ENCODE measurements at places on chromosomes 2 and 18.
A peak's percentile ranks its signal among the peaks of the same experiment; 100 is the strongest.

GRCh38 chr18:11502368-11502767, 107.0 kb upstream of the SLC35G4 start:
- DNase-seq: no peak

GRCh38 chr18:68956650-68957049, 158.8 kb downstream of the CCDC102B start:
- no peak for DNase-seq

DNA sequence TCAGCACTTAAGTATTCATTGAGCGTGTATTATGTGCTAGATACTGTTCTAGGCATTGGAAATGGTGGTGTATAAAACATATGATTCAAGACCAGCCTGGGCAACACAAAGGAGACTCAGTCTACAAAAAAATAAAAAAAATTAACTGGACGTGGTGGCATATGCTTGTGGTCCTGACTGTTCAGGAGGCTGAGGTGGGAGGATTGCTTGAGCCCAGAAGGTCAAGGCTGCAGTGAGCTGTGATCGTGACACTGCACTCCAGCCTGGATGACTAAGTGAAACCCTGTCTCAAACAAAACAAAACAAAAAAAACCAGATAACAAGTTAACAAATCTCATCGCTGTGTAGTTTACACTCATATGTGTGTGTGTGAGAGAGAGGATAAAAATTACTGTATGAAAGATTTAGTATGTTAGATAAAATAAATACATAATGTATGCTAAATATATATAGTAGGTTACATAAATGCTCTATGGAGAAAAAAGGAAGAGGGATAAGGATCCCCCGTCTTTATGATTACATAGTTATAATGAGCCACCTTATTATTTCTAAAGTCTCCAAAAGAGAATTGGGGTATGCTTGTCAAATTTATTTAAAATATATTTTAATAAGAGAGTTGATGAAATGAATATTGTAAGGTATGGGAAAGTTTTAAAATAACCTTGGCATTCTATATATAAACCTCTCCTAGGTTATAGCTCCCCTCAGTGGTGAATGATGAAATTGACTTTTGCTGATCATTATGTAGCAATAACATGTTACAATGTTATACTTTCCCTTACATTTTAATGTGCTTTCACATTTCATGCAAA, 69.2 kb downstream of the EHBP1 start:
- DNase-seq: no peak

DNA sequence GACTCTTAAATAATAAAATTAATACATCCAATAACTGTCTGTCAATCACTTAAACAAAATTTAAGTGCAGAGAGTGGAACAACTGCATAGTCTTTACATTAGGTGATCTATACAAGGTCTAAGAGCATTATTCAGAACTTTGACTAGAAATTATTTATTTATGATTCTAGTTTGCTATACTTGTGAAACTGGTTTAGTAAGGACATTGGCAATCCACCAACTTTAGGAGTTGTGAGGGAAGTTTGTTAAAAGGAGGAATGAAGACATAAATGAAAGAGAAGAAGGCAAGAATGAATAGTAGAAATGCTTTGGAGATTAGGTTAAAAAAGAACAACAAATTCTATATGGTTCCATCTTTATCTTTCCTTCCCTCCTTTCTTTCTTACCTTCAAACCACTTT, 217.5 kb downstream of the GPD2 start:
- DNase-seq: no peak

- no peak for DNase-seq
These were observed 299.6 kb upstream of the ZNF521 start for GRCh38 chr18:25651553-25651952.

- DNase-seq: no peak
These were observed 207.3 kb upstream of the APCDD1 start for GRCh38 chr18:10247021-10247741.

DNA sequence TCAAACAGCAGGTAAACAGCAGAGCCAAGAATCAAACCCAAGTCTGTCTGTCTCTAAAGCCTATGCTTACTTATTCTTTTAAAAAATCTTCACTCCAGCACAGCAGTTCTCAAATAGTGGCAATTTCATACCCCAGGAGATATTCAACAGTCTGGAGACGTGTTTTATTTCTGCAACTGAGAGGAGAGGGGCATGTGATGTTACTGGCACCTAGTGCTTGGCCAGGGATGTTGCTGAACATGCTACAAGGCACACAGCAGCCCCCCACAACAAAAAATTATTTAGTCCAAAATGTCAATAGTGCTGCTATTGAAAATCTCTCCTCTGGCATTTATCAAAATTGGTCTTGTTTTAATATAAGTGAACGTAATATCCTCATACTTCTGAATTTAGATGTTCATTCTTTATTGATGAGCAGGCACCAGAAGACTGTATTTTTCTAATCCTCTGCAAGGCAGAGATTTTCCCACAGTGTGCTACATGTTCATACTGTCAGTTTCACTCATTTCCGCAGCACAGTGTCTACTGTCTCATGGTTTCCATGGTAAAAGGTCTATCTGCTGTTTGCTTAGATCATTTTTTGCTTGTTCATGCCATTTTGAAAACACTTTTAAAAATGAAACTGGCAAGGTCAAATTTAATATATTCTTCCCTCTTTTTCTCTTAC, 90.5 kb downstream of the LRATD1 start:
- DNase-seq: no peak

DNA sequence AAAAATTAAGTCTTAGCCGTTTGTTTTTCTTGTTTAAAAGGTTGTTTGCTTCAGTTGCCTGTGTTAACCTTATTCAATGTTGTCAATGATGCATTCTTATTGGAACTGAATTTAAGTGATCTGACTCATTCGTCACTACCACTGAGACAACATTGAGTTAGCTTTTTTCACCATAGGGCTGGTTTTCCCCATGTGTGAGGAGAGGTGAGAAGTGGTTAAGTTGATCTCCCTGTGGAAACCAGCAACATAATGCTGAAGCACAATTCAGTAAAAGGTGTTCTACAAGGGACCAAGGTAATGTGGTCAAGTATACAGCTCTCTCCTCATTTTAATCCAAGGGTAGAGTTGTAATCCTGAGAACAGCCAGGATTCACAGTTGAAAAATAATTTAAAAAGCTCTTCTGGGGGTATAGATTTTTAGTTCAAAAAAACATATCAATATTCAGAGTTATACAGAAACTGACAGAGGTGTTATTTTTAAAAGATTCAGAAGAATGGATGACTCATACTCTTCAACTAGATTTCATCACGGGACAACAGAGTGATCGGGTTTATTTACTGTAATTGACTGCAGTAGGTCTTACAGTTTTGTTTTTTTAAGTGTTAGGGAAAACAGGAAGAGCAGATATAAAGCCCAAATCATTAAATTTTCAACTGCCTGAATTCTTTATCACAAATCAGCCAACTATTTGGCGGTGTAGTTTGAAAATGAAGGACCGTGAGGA, 12.6 kb downstream of the NOP58 start:
- DNase-seq: peak; percentile 43

DNA sequence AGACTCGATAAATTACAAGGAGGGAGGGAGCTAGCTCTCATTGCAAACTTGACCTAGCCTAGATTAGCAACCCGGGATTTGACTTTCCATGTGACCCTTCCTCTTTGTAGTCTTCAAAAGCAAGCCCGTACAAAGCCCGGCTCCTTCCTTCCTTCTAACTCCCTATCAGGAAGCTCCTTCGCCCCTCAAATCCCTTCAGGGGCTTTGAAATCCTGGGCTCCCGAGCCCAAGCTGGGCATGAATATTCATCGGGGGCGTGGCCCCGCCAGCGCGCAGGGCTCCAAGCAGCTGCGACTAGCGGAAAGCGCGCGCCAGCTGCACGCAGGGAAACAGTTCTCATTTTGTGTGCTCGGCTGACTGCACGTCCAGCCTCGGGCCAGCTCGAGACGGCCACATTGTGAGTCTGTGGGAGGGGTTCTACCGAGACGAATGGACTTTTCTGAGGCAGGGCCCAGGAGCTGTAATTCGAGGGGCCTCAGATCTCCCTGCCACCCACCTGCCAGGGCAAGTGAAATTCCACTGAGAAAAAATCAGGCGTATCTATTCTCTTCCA, 84.0 kb upstream of the PELI1 start:
- no peak for DNase-seq

DNA sequence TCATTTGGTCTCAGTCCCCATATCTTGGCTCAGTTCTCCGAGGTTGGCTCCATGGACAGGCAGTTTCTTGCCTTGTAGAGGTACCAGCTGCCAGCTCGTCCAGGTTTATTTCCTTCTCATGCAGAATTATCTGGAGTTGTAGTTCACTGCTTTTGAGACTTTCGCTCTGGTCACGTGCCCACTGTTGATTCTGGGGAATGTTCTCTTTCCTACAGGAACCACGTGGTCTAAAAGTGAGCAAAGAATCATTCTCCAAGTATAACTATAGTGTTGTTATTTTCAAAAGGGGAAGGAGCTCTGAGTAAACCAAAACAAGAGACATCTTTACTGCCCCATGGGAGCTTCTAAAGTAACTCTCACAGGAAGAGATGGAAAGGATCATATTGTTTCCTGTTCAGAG, 41.2 kb upstream of the RAB27B start:
- DNase-seq: no peak

GRCh38 chr2:108602422-108602821, 68.2 kb downstream of the LIMS1 start:
- DNase-seq: no peak

DNA sequence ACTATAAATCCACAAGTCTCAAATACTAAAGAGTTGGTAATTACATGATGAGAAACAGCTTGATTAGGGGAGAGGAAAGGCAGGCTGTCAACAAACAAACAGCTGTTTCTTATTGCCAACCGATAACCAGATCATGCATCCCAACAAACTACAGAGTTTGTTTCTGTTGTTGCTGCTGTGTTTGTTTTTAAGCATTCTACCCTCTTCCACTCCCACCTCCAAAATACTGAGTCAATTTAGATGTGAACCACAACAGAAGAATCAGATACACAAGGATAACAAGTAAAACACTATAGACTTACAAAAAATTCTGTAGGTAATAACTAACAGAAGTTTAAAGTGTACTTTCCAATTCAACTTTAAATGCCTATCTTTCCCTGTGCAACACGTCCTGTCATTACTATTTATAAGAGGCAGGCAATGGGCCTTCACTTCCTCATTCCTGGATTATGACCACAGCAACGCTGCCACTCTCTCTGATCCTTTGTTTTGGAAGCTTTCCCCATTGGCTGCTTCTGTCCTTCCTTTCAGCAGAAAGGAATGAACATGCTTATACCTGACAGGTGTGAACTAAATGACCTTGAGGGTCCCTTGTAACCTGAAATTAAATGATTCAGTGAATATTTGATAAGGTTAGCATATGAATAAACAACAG, 152.0 kb downstream of the SRBD1 start:
- peak; percentile 20 for DNase-seq

GRCh38 chr2:222281506-222281905, 17.3 kb downstream of the PAX3 start:
- no peak for DNase-seq

DNA sequence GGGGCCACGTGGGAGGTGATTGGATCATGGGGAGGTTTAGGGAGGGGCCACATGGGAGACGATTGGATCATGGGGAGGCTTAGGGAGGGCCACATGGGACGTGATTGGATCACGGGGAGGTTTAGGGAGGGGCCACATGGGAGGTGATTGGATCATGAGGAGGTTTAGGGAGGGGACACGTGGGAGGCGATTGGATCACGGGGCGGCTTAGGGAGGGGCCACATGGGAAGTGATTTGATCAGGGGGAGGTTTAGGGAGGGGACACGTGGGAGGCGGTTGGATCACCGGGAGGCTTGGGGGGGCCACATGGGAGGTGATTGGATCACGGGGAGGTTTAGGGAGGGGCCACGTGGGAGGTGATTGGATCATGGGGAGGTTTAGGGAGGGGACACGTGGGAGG, 22.5 kb upstream of the SALL3 start:
- DNase-seq: no peak

- DNase-seq: no peak
These were observed 97.6 kb upstream of the SEC11C start for GRCh38 chr18:59041819-59042815.

GRCh38 chr2:190882856-190883582, 2.4 kb downstream of the GLS start:
- no peak for DNase-seq
